ENCODE measurements at places on chromosomes 1 and 21.
A peak's percentile ranks its signal among the peaks of the same experiment; 100 is the strongest.

DNA sequence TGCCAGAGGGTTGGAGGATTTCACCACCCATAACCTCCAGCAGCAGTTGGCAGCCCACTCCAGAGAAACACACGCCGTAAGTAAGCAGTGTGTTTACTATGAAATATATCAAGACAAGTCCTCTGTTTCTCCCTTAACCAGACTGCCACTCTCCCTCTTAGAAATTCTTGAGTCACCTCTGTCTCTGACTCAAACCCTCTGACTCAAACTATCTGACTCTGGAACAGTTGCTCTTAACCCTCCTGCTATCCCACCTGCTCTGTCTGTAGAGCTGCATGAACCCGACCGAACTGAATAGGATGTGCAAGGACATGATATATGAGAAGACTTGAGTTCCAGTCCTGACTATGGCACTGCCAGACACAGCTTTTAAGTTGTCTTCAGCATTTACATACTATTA is 14.1 kb downstream of the INPP5B start:
- DNase-seq = peak; percentile 43

DNA sequence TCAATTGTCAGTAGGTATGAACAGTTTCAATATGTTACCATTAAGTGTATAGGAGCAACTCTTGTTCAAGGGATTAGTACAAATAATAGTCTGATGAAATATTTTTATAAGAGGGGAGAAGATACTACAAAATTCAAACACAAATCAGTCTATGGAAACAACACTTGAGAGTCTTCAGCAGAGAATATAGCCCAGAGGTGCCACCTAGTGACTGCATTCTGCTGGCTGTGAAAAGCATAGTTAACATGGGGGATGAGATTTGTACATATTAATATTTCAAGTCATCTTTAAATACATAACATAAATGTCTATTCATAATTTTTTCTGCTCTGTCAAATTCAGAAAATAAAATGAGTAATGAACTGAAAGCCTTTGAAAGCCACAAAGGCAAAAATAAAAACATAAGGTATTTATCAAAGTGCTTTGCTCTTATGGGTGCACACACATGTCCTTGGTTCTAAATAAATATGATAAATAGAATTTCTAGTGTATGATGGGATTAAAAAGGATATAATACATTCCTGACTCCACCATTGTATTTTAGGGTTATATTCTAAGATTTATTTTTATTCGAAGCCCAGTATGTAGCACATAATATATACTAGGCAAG is 440.9 kb upstream of the ZRANB2 start:
- DNase-seq = peak; percentile 39

DNA sequence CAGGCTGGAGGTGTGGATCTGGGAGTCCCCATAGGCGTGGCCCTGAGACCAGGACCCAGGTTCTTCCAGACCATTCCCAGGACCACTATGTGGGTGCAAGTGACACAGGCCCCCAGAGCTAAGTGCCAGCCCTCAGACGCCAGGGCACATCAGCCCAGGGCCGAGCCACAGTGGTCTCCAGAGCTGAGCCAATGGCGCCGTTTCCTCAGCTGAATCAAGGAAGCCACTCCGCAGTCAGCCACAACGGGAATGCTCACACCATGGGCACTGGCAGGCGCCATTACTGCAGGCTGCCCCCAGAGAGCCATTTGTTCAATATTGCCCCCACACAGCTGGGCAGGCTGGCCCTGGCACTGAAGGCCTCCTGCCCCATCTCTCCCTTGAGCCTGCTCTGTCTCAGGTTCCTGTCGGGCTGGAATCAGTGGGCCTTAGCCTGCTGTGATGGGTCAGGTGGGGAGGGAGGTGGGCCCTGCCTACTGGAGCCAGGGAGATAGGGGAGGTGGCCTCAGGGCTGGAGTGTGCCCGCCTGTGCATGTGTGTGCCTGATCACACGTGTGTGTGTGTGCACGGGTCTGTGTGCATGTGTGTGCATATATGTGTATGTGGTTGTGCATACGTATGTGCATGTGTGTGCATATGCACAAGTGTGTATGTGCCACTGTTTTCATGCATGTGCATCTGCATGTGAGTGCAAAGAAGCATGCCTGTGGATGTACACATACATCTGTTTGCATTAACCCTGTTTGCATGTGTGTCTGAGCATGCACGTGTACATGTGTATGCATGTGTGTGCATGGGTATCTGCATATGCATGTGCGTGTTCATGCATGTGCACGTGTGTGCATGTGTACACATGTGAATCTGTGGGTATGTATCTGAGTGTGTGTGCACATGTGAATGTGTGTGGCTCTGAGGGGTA is 6.1 kb downstream of the GJC2 start:
- DNase-seq = no peak

DNA sequence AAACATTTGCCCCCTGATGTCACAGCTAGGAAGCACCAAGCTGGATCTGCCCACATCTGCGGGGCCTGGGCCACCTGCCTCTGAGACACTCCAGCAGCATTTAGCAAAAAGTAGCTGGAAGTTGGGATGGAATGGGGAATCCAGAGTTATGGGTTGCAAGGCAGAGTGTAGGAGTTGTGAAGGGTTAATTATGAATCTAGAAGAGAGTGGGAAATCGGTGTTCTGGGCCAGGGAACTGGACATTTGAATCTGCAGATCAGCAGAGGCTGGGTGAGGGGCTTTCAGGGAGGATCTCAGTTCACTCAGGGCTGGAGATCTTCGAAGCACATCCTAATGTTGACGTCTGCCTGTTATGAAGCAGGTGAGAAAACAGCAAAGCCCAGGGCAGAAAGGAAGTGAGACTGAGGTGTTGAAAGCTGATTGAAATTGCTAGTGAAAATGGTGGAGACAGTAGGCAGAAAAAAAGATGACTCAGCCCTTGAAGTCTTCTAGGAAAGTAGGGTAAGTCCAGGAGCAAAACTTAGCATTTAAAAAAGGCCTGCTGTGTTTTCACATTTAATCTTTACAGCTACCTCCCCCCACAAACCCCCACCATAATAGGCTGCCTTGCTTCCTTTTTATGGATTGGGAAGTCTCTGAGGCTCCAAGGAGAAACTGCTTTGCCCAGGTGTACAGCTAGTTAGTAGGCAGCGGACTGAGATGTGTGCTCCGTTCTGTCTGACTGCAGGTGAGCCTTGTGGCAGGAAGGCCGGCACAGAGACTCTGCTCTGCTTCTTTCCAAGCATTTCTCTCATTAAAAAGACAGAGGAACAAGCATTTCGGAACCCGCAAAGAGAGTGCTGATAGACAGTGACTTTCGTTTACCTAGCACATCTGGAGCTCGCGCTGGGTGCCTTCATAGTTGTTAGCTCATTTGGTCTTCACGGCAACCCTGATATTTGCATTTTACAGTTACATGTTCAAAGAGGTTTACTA is 7.2 kb downstream of the VANGL1 start:
- peak; percentile 22 for DNase-seq

GRCh38 chr21:44697811-44698734 is 1.1 kb downstream of the KRTAP10-12 start:
- no peak for DNase-seq

DNA sequence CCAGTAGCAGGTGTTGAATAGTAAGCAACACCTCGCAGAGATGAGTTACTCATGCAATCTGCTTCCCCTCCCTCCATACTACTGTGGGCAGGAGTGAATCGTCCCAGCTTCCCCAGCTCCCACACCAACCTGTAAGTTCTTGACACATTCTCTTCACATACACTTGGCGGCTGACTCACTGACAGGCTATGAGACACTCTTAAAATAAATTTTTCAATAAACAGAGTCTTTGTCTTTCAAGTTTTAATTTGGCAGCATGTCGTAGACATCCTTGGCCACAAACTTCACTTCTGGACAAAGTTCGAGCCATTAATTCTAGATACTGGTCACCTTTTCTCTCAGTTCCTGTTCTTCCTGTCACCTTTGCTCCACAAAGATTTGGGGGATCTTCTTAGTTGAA is 290.7 kb downstream of the TM2D1 start:
- DNase-seq = no peak

- peak; percentile 7 for DNase-seq
Observed at GRCh38 chr1:178725466-178726086, 532 bp downstream of the RALGPS2 start.

DNA sequence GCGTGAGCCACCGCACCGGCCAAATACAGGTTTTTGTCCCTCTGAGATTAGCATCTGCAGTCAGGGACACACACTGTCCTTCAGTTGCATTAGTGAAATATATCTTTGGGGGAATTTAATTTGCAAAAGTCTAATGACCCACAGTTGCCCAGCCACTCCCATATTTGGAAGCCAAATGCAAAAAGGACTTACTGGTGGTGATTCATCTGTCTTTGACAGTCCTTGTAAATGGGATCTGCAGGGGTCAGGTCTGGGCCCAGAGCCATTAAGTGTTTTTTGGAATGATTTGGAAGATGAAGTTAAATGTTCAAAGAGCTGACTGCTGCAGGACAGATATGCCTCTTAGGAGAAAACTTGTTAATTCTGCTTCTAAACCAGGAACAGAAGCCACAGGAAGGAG is 44.6 kb upstream of the DNASE2B start:
- DNase-seq = peak; percentile 54

GRCh38 chr21:25818121-25818520 is 83.3 kb downstream of the GABPA start:
- DNase-seq = no peak

GRCh38 chr1:231415018-231415583 is 7.0 kb downstream of the EGLN1 start:
- no peak for DNase-seq

DNA sequence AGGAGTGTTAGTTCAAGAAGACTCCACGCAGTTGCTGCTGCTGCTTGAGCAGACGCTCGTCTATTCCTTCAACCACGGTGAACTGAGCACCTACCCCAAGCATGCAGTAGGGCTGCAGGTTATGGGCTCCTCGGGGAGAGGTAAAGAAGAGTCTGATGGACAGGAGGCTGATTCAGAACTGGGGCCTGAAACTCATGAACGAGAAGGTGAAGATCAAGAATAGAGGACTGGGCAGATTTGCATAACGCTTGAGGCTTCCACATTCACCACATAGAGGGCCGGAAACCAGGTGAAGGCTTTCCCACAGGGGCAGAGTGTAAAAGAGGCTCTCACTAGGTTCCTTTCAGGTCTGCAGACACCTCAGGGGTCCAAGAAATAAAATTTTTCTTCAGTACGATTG is 9.1 kb downstream of the ABCA4 start:
- DNase-seq = no peak

DNA sequence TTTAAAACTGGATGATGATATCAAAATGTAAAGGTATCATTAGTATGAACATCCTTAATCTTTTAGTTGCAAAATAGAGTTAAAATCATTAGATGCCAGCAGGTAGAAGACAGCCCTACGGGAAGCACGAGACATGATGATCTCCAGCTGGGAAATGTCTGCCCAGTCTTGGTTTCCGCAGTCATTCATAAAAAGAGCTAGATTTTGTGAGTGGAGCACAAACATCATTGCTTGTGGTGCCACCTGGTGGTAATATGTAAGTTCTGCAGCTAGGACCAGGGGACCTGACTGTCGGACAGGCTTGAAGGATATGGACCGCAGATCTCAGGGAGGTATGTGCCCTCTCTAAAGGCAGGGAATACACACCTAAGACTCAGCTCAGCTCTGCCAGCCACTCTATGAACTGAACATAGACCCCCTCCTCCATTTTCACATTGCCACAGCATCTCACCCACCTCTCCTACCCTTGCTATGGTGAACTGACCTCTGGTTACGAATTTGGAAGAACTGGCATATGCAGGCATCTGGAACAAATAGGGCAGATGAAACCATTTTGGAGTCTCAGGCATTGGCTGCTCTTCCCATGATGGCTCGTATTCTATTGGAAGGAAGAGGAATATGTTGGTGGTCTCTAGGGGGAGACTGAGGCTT is 9.2 kb downstream of the FCMR start:
- peak; percentile 71 for DNase-seq

DNA sequence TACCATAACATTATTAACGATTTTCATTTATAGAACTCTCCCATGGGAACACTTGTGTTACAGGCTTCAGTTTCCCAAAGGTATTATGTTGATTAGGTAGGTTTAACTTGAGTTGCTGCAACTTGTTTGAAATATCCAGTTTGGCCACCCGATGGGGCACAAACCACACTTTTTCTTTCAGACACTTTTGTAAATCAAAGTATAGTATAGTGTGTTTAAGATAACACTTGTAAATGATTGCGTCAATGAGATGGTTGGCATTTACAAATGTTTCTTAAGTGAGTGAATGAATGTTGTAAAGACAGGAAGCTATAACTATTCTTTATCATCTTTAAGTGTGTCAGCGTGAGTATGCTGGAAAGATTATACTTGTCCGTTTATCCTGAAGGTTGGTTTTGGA is 4.3 kb downstream of the XPR1 start:
- DNase-seq = no peak

GRCh38 chr1:99768104-99768503 is 1.7 kb upstream of the FRRS1 start:
- DNase-seq = peak; percentile 4

DNA sequence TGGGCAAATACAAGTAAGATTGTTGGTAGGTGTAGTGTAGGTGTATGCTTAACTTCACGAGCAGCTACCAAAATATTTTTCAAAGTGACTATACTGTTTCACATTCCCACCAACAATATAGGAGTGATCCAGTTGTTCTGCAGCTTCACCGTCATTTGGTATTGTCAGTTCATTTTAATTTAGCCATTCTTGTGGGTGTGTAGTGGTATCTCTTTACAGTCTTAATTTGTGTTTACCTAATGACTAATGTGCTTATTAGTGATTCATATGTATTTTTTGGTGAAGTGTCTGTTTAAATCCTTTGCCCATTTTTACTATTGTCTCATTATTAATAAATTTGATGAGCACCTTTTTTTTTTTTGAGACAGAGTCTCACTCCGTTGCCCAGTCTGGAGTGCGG is 35.4 kb downstream of the RCSD1 start:
- DNase-seq = no peak

DNA sequence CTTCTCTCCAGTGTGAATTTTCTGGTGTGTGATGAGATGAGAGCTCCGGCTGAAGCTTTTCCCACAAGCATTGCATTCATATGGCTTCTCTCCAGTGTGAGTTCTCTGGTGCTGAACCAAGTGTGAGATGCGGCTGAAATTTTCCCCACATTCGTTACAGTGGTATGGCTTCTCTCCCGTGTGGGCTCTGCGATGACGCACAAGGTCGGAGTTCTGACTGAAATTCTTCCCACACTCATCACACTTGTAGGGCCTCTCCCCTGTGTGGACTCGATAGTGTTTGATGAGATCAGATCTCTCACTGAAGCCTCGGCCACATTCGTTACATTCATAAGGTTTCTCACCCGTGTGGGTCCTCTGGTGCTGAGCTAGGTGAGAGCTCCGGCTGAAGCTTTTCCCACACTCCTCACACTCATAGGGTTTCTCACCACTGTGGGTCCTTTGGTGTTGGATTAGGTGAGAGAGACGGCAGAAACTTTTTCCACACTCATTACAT is 7.4 kb downstream of the ZNF436 start:
- DNase-seq = no peak

- DNase-seq = no peak
Observed at GRCh38 chr1:58702261-58703141, 2.6 kb upstream of the MYSM1 start.

DNA sequence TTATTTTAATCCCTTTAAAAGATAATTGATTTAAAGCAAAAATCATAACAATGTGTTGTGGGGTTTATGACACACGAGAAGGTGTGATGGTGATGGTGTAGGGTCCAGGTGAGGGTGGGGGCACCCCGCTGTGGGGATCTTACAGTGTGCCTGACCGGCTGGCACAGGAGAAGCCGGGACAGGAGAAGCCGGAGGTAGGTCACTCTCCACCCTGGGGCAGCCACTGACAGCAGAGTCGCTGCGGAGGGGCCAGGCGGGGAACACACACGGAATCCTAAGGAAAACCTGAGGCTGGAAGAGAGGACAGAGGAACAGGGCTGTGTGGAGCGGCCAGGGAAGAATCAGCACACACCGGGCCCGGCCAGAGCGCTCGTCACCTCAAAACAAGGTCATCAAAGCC is 4.3 kb upstream of the LRRC3 start:
- DNase-seq = no peak

Data from fibroblast of skin of right quadriceps (primary cell).